Left lobe of liver (tissue), 2 donors: ENCODE measurements at places on chromosomes 5 and 9.

DNA sequence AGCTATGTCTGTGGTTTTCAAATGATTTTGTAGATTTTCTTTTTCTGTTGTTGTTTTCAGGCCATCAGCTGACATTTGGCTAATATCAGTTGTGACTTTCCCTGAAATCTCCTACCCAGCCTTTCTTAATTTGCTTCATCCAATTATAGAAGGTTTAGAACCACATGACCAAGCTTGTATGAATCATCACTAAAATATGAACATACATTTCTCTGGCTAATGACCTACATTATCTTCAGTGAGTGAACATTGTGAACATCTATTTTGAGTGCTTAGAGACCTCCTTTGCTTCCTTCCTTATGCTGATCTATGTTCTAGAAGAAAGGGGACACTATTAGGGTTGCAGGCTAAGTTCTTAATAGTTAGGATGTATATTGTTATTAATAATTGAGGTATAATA lies 532.5 kb downstream of the RAB3C start:
- no peak for DNase-seq

- no peak for DNase-seq
Observed at GRCh38 chr5:72720205-72720604, 96.3 kb upstream of the TNPO1 start.

- no peak for DNase-seq
Observed at GRCh38 chr5:141804475-141804874, 73.7 kb downstream of the PCDH1 start.

GRCh38 chr9:104903609-104904008 lies 24.3 kb downstream of the ABCA1 start:
- no peak for DNase-seq

DNA sequence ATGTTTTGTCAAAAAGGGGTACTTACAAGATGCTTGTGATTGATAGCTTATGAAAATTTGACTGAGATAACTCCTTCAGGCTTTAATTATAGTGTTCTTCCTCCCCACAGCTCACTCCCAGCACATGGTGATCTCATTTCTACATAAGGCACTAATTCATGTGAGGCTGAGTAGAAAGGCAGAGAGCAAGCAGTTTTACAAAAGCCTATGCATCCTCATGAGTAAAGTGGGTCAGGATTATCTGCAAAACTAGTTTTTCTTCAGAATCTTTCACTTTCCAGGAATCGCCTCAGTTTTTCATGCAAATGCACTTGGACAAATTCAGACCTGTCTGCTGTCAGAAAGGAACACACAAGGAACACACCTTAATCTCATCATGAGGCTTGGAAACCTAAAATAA lies 92.1 kb upstream of the FBN2 start:
- DNase-seq: no peak

DNA sequence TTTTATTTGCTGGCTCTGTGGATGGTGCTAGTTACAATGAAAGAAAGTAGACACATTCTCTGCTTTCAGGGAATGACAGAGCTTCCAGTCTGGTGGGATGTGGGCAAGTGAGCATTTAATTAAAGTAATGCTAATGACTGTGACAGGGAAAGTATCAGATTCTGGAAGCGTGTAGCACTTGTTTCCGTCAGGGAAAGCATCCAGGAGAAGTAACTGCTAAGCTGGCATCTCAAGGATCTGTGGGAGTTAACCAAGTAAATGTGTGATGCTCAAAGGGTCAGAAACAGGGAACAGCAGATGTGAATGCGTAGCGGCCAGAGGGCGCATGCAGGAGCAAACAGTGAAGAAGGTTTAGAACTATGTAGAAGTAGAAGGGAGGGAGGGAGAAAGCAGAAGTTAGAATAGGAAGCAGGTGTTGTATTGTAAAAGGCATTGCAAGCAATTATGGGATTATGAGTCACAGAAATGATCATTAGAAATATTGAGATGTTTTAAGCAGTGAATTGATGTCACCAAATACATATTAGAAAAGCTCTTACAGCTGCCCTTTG lies 12.2 kb downstream of the KLHL9 start:
- DNase-seq: no peak

DNA sequence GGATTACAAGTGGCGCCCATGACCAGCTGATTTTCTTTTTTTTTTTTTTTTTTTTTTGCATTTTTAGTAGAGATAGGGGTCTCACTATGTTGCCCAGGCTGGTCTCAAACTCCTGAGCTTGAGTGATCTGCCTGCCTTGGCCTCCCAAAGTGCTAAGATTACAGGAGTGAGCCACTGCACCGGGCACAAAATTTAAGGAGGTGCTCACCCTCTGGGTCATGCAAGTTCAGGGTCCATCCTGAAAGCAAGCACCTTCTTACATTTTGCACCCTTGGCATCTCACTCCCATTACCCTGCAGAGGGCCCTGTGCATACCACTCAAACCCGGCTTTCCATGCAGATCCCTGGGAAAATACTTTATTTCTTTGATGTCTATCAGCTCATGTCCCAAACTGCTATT lies 95.6 kb upstream of the ADRA1B start:
- no peak for DNase-seq

GRCh38 chr5:2251298-2251697 lies 368.6 kb upstream of the IRX4 start:
- no peak for DNase-seq

GRCh38 chr9:79577969-79578723 lies 6.4 kb downstream of the TLE4 start:
- no peak for DNase-seq

DNA sequence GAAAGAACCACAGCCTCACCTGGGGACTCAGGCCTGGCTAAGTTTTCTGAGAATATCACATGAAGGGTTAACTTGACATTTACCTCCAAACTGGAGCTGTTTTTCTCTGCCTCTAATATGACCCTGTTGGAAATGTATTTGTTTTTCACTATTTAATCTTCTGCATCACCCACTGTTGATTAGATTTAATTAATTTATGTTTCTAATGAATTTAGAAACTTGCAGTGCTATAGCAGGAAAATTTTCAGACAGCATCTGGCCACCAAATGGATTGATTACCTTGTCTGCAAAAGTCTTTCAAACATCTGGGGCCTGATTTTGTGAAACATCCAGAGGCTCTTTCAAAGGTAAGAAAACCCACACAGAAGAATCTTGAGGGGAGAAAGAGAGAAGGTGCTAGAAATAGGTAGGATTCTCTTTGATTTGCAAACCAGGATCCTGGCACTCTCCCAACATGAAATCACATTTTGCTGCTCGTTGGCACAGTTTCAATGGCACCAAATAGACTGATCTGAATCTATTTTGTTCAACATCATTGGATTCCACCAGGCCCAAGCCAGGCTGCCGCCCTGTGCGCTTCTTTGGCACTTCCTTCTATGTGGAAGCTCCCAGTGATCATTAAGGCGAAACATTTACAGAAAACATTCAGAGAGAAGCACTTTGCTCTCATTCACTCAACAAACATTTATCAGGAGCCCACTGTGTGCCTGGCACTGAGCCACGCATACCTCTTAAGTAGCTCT lies 157.3 kb downstream of the PPP2R2B start:
- DNase-seq: no peak

- no peak for DNase-seq
Observed at GRCh38 chr5:172071309-172071875, 65.0 kb upstream of the FBXW11 start.

GRCh38 chr9:33498387-33498786 lies 24.7 kb upstream of the NOL6 start:
- DNase-seq: no peak

DNA sequence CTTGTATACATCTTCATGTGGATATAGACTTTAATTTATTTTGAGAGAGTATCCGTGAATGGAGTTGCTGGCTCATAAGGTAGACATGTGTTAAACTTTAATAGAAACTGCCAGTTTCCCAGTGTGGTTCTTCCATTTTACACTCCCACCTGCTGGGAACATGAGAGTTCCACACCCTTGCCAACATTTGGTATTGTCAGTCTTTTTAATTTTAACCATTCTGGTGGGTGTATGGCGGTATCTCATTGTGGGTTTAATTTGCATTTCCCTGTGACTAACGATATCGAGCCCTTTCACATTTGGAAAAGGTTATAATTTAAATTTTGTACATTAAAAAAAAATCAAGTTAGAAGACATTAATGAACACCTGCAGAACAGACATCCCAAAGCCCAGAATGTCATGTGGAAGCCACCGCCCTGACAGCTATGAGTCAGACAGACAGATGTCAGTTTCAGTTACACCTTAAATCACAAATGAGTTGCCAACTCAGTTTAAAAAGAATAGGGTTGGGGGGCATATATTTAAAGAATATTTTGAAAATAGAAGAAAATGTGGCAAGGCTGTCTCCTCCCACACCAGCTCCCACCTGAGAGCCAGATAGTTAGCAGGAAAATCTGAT lies 36.9 kb downstream of the ANKRD33B start:
- DNase-seq: no peak

- DNase-seq: no peak
Observed at GRCh38 chr5:43400082-43400481, 12.1 kb downstream of the CCL28 start.

DNA sequence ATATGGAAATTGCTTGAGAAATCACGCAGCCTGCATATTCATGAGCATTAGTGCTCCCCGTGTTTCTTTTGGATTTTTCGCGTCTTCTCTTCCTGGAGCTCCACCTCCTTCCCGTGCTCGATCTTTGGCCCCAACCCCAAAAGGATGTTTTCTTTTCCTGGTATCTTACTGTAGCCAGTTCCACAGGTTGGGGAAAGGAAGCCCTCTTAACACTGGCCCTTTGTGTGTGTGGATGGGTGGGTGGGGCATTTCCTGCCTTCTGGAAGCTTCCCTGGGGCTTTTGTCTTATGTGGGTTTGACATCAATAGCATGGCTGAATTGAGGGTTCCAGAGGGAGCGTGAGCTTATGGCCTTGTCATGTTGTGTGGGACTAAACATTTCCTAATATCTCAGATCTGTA lies 21.9 kb downstream of the STXBP1 start:
- DNase-seq: no peak

GRCh38 chr9:132365986-132366385 lies 11.2 kb upstream of the SETX start:
- no peak for DNase-seq

GRCh38 chr9:130599625-130600024 lies 20.2 kb downstream of the FUBP3 start:
- peak; percentile 54 for DNase-seq

DNA sequence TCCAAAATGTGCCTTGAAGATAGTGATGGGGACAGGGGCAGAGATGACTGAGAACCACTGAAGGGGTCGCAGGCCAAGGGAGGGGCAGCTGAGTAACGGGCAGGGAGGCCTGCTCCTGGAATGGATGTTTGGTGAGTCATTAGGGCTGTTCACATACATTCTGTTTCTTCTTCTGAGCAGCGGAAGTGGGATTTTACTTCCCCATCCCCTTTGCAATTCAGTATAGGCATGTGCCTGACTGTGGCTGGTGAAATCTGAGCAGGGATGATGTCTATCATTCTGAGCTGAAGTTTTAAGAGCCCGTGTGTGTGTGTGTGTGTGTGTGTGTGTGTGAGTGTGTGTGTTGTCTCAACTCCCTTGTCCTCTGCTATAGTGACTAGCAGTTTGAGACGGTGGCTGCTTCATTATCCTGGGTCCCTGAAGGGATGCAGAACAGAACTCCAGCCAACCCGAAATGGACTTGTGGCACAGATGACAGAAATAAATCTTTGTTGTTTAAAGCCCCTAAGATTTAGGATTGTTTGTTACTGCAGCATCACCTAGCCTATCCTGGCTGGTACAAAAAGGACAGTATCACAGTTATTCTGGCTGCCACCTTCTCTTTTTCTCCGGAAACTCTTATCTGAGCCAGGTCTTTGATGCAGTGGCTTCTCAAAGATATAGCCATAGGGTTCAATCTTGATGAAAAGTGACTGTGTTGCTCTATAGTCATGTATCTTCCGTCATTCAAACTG lies 29.2 kb upstream of the TGFBI start:
- DNase-seq: no peak

GRCh38 chr9:92561374-92562330 lies 25.9 kb upstream of the ECM2 start:
- DNase-seq: no peak

DNA sequence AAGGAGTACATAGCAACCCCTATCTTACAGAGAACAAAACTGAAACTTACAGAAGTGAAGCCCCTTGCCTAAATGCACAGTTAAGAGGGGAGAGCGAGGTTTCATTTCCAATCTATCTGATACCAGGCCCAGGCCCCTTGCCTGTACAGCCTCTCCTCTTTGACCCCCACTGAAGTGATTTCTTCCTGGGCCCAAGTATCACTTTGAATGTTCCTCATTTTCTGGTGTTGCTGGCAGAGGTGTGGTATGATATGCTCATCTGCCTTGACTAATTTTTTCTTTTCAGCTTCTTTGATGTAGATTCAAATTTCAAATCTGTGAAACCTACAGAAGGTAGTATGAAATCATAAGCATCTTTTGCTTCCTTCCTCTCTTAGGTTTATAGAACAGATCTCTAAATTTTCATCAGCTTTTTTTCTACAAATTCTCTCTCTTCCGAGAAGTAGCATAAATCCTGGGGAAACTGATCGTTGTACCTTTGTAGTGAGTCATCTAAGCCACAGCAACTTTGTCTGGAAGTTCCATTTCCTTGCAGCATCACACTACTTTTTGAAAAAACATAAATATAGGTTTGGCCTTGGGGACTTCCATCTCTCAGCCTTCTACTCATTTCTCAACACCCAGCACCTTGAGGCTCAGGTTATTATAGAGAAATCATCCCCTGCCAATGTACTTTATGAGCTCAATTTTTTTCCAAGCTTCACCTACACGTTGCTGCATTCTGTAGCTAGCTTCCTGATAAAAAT lies 402.4 kb upstream of the PTGER4 start:
- no peak for DNase-seq

DNA sequence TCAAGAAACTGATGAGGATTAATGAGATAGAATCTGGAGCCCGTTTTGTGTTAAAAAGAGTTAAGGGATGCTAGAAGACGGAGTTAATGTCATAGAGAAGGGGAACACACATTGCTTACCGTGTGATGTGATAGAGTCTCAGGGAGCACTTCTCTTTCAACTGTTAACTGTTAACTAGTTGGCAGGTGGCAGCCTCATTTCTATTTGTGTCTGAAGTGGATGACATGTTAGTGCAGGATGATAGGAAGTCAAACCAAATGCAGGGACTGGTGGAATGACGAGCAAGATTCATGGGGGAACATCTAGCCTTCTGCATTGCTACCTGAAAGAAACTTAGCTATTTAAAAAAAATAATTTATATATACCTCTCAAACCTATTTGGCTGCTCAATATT lies 222.7 kb downstream of the MAST4 start:
- DNase-seq: no peak

DNA sequence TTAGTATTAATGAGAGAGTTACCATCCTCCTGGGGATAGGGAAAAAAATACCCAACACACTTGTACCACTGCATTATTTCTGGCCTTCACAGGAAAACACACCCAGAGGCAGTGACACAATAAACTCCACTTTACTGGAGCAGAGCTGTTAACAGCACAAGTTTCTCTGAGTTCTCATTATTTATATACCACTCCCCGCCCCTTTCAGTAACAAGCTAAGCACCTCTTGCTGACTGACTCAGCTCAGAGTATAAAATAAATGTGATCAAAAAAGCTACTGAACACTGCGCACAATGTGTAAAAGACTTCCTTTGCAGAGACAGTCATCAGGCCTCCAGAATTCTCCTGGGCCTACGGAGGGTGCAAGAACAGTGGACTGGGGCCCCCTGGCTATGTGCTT lies 21.6 kb downstream of the KLF9 start:
- no peak for DNase-seq

- DNase-seq: no peak
Observed at GRCh38 chr5:40071870-40072269, 607.8 kb upstream of the PTGER4 start.
